IPS-NIHi11 (cell line): ENCODE measurements at places on chromosomes 3 and 15.
A peak's percentile ranks its signal among the peaks of the same experiment; 100 is the strongest.

DNA sequence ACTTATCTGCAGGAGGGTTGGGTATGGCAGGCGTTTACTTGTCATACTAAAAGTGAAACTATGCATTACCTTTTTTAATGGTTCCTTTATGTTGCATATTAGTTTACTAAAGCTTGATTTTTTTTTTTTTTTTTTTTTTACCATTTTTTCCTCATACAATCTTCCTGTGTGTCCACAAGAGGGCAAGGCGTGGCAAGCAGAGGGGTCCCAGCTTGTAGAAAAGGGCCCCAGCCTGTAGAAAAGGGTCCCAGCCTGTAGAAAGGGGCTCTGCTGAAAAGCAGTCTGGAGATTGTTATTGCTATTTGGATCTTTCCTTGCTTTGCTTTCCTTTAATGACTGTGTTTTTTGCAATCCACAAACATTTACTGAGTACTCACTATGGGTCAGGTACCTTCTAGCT is 21.9 kb downstream of the MKRN2 start:
- DNase-seq: no peak

- no peak for DNase-seq
Measured at GRCh38 chr3:59436164-59436958, 386.5 kb upstream of the CFAP20DC start.

GRCh38 chr3:8853081-8853480 is 83.7 kb upstream of the OXTR start:
- no peak for DNase-seq

GRCh38 chr15:63848879-63849551 is 15.3 kb upstream of the HERC1 start:
- no peak for DNase-seq

DNA sequence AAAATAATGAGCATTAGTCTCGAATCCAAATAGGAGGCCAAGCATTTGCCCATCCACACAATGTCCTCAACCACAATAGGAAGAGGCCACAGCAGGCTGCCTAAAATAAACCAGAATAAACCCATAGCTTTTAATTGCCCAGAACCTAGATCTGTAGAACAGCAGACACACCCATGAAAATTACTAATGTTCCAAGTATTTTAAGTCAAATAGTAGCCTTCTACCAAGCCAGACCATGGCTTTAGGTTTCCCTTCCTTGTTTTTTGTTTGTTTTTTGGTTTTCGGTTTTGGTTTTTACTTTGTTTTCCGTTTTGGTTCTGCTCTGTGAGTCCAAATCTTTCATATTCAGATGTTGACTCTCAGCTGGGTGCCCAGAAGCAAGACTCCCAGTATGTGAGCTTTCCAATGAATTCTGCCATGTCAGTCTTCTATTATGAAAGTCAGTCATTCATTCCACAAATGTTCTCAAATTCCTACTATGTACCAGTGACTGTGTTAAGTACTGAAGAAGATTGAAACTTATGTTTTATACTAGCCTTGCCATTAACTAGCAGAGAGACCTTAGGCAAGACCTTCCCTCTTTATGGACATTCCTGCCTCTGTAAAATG is 57.8 kb upstream of the BOC start:
- no peak for DNase-seq

- DNase-seq: no peak
Measured at GRCh38 chr3:156029208-156029607, 91.2 kb upstream of the KCNAB1 start.

DNA sequence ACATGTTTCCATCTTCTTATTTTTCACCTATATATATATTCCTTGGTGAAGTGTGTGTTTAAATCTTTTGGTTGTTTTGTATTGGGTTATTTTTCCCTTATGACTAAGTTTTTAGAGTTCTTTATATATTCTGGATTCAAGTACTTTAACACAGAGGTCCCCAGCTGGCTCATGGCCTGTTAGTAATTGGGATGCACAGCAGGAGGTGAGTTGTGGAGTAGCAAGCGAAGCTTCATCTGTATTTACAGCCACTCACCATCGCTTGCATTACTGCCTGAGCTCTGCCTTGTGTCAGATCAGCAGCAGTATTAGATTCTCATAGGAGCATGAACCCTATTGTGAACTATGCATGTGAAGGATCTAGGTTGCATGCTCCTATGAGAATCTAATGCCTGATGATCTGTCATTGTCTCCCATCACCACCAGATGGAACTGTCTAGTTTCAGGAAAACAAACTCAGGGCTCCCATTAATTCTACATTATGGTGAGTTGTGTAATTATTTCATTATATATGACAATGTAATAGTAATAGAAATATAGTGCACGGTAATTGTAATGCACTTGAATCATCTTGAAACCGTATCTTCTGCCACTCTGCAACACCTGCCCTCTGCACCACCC is 151.6 kb downstream of the RSRC1 start:
- DNase-seq: no peak

GRCh38 chr3:53773021-53773436 is 73.2 kb downstream of the CHDH start:
- no peak for DNase-seq

GRCh38 chr3:33883538-33883950 is 85.1 kb downstream of the PDCD6IP start:
- peak; percentile 35 for DNase-seq

DNA sequence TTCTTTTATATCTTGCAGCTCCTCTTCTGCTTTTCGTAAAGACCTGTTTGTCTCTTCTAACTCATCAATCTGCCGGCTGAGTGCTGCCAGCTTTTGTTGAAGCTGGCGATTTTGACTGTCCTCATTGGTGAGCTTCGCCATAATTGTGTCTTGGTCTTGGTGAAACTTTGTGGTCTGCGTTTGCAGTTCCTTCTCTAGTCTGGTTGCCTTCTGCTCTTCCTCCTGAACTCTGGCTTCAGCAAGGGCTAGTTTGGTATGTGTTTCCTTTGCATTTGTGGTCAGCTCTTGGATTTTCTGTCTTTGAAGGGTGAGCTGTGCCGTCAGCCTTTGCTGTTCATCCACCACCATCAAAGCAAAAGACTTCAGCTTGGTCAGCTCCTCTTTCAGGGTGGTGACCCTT is 32.9 kb downstream of the CMSS1 start:
- no peak for DNase-seq

DNA sequence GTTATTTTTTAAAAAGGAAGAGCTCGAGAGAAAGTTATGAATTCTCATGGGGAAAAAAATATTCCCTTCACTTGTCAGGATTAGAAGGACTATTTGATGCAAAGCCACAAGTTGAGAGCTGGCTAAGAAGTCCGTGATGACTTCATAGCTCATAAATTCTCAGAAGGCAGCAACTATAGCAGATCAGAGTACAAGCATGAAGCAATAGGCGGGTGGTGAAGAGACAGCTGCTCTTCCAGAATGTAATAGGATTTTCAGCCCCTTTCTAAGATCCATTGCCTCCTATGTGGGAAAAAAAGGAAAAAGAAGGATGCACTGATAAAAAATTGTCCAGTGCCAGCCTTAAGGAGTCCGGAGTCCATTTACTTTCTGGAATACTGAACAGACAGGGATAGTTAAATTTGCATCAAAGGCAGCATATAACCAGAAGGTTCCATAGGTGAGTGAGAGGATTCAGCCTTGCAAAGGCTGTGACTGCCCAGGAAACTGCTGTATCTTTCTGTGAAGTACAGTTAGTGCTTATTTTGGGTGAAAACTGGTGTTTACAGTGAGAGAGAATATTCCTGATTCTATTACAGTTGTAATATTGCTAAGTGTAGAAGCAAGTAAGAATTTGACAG is 929.5 kb upstream of the ALCAM start:
- DNase-seq: peak; percentile 11

- DNase-seq: peak; percentile 56
Measured at GRCh38 chr3:184602372-184603150, 41.0 kb downstream of the EPHB3 start.

DNA sequence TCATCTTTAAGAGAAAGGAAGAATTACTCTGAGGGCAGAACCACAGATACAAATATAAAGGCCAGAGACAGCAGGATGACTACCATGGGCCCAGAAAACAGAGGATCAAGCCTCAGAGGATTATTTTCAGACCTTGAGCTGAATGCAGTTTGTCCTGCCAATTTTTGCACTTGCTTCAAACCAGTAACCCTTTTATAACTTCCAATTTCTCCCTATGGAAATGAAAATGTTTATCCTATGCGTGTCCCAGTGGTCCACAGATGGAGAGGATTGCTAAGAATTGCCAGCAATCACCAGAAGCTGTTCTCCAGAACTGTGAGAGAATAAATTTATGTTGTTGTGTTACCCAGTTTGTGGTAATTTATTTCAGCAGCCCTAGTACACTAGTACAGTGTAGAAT is 26.4 kb upstream of the MME start:
- DNase-seq: no peak

GRCh38 chr3:7760718-7761117 is 740.9 kb upstream of the LMCD1 start:
- no peak for DNase-seq

GRCh38 chr3:69791919-69792399 is 52.7 kb downstream of the MITF start:
- DNase-seq: no peak

GRCh38 chr15:71853543-71853942 is 43.2 kb downstream of the NR2E3 start:
- DNase-seq: no peak

DNA sequence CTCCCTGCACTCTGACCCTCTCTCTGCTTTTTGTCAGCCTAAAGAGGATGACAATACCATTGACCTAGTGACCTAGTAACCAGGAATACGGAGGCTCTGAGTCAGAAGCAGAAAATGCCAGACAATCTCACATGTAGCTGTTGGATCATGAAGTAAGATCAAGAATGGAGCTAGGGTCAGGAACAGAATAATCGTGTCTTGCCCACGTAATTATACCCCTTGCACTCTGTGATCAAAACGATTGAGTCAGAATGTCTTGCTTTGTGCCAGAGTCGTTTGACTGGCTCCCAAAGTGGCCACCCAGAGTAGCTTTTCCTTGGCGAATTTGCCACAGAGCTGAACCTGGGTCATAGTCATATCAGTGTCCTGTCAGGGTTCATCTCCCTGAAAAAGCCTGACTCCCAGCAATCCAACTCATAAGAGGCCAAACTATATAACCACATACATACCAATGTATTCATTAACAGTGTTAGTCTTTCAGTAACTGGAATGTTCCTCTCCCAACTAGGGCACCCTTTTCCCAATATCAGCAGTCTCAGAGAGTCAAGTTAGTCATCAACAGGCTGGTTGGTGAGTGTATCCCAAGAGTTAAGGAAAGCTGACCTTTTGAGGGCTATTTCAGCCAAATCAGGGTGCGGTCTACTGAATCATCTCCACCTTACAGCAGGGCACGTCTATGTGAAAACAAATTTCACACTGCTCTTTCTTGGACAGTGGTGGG is 5.0 kb upstream of the CDV3 start:
- DNase-seq: no peak

GRCh38 chr15:52529341-52529924 is 753 bp upstream of the MYO5A start:
- no peak for DNase-seq

GRCh38 chr15:87347806-87348515 is 908.6 kb downstream of the NTRK3 start:
- DNase-seq: no peak

DNA sequence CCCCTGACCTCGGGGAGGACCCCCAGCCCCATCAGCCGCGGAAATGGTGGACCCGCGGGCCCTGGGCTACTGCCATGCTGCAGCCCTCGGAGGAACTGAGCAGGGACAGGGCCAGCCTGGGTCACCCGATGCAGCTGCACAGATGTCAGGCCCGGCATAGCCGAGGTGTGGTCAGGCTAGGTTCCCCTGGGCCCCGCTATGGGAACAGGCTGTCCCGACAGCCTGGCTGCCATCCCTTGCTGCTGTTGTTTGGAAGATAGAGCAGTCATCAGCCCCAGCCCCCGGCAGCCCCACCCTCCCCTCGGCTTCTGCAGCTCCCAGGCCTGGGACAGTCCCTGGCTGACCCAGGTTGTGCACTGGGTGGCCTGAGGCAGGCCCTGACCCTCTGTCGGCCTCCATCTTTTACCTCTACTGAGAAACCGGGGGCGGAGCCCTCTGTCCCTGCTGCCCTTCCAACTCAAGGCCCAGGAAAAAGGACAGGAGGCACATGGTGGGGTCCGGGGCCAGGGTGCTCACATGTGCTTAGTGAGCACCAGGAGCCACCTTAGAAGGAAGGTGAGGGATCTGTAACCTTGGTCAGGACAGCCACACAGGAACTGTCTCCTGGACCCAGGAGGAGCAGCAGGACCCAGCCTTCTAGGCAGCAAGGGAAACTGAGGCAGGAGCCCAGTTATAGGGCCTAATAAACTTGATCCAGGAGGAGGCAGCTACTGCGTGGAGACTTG is 31.5 kb upstream of the FBLN2 start:
- DNase-seq: no peak

GRCh38 chr15:44536302-44536961 is 515 bp upstream of the EIF3J start:
- peak; percentile 85 for DNase-seq

GRCh38 chr3:69511361-69511760 is 125.5 kb upstream of the FRMD4B start:
- no peak for DNase-seq

DNA sequence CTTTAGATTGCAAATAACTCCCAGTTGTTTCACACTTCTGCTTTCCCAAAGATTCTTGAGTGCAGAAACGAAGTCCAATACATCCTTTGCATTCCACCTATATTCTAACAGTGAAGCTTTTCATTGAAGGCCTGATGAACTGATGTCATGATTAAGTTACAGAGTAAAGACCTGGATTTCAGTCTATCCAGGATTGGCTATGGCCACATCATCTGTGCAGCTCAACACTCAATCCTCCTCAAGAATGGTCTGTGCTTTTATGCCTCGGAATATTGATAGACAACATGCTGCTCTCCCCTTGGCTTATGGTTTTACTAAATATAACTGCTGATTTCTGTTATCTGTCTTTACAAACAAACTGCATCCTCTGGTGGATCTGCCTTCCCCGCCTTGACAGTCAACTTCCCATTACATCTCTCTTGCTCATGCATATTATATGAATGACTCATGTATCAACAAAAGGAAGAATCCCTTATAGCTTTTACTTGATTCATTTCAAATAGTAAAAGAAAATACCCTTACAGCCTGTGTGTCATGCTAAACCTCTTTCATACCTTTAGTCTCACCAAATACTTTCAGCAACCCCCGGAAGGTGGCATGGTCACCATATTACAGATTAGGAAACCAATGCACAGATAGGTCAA is 59.5 kb downstream of the SCN11A start:
- no peak for DNase-seq

- DNase-seq: peak; percentile 41
Measured at GRCh38 chr15:73369154-73369694, 466 bp upstream of the HCN4 start.

DNA sequence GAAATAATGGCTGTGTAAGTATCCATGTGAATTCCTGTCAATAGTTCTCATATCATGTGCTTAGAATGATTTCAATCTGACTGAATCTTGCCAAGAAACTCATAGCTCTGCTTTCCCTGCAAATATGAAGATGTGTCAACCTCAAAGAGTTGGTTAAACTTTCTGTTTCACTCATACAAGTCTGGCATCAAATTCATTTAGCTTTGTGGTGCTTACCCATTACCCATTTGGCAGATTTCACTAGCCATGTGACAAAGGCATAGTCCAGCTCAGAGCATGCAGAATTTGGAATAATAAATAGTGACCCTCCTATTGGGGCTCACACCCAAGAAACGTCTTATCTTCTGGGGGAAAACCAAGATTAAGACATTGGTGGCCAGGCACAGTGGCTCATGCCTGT is 256.6 kb upstream of the TPRG1 start:
- DNase-seq: no peak

GRCh38 chr3:18288243-18288642 is 136.9 kb downstream of the SATB1 start:
- DNase-seq: no peak

- DNase-seq: no peak
Measured at GRCh38 chr3:133492159-133492741, 81.2 kb upstream of the CDV3 start.

GRCh38 chr3:42853056-42853455 is 22.6 kb downstream of the CYP8B1 start:
- DNase-seq: no peak
